Stimulated activated CD4-positive, alpha-beta T cell treated with anti-CD3 and anti-CD28 coated beads, Interleukin-2, amount 100 ng/mL, for 24 hours (primary cell): ENCODE measurements at places on chromosomes 11 and 22.

DNA sequence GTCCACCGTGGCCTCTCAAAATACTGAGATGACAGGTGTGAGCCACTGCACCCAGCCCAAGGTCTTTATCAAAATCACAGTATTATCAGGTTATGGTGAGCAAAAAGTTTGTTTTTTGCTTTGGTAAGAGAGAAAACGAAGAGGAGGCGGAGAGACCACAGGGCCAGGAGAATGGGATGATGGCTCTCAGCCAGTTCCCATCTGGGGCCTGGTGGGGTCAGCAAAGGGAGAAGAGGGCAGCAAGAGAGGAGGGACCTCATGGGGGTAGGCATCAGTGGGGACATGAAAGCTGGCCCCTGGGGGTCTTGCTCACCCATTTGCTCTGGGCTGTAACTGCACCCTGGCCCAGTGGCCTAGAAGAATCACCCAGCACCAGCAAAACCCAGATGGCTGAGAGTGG, 190.2 kb downstream of the SHANK2 start:
- no peak for DNase-seq

GRCh38 chr11:35332524-35332923, 86.8 kb downstream of the SLC1A2 start:
- no peak for DNase-seq

DNA sequence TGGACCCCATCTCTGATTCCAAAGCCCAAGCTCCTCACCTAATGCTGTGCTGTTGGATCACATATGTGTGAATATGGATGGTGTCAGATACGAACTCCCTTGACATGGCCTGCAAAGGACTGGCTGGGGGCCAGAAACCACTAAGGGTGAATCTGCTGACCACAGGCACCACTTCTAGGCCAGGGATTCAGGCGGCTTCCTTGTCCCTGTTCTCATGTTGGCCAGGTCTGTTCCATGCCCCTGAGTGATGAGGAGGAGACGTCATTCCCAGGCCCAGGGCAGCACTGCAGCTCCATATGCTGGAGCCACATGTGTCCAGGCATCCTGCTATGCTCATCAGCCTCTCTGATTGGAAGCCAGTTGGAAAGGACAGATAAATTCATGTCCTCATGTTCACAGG, 130.0 kb upstream of the BDNF start:
- no peak for DNase-seq

DNA sequence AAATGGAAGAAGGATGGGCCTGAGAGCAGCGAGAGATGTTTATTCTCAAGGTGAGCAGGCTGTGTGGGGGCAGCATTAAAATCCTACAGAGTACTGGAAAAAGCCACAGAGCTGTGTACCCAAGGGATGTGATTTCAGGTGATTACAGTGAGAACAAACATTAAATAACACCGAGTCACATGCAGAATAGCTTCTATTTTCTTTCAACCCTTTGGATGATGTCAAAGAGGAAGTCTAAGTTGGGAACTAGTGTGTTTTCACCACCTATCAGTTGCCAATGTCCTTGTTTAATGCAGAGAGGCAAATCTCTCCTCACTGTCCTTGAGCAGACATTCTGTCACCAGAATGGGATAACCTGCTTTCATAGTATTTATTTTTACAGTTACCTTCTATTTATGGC, 379.6 kb upstream of the NARS2 start:
- DNase-seq: no peak

DNA sequence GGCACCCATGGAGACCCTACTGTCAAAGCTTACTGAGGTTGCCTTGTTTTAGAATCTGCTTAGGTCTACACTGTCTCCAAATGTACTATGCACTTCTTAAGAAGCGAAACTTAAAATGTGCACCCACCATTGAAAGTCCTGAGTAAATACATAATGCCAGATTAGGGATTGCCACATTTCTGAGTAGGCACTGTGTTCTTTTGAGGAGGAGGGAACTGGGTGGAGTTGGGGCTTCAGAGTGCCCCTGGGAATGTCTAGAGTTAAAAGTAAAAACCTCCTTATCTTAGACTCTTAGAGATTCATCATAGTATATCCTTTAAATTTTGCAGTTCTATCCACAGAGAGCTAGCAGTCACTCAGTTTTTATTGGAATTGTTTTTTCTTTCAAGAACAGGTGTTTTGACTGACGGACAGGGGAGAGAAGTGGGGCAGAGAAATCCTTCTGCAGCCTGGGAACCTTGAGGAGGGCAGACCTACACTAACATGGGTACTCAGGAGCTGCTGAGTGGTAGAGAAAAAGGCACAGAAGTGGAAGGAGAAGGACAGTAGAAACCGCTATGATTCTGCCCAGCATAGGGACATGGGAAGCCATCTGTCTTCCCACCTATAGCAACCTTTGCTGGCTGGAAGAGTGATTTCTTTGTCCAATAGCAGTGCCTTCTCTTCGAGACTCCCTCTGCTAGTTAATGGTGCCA, 33.4 kb upstream of the MICAL2 start:
- DNase-seq: no peak

- no peak for DNase-seq
These were observed 58.6 kb downstream of the CABIN1 start for GRCh38 chr22:24069721-24070120.

DNA sequence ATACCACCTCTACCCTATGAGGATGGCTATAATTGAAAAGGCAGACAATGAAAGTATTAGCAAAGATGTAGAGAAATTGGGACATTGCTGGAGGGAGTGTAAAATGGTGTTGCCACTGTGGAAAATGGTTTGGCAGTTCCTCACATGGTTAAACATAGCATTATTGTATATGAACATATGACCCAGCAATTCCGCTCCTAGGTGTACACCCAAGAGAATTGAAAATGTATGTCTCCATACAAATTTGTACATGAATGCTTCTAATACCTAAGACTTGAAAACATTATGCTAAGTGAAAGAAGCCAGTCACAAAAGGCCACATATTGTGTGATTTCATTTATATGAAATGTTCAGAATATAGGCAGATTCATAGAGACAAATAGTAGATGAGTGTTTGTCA, 10.0 kb downstream of the SLCO2B1 start:
- no peak for DNase-seq

GRCh38 chr11:69442807-69443137, 38.7 kb upstream of the LINC01488 start:
- no peak for DNase-seq

DNA sequence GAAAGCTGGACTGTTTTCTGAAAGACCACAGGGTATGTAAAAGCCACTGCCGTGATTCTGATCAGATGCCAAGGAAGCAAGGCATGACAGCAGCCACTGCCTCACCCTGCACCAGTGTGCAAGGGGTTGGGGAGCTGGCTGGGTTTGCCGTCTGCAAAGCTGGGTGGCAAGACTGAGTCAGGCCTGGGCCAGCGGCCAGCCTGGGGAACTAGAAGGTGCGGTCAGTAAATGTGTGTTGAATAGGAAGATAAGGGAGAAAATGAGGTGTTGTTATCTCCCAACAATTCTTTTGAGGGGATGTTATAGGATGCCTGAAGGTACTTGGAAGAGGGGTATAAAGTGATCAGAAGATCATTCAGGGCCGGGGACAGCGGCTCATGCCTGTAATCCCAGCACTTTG, 8.0 kb downstream of the VSTM5 start:
- no peak for DNase-seq

DNA sequence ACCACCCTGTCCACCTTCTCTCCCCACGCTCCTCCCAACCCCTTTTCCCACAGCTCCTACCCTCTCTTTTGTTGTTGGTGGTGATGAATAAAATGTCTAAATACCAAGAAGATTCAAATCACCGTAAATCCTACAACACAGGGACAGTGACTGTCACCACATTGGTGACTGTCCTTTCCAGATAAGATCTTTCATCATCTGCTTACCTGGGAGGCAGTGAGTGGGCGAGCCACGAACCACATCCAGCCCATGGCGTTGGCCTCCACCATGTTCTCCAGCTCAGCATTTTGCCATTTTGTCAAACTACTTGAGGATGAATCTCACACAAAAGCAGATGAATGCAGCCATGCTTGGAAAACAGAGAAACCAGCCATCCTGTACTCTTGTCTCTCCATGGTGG, 6.7 kb upstream of the CYTH4 start:
- peak; percentile 43 for DNase-seq

DNA sequence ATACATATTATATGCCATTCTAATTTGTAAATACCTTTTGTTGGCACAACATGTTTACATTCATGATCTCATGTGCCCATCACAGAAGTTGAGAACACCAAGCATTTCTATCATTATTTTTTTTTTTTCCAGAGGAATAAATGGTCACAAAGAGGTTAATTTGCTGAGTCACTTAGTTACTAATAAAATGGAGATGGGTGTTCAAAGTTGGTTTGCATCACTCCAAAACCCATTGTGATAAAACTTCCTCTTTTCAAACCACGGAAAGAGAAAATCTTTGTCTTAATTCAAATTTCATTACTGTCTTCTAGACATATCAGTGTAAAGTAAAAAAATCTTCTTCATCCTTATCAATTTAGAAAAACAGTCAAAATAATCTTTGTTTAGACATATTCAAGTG, 636.8 kb upstream of the CCDC179 start:
- DNase-seq: no peak

- no peak for DNase-seq
These were observed 1.1 kb upstream of the DBX1 start for GRCh38 chr11:20161230-20161918.

DNA sequence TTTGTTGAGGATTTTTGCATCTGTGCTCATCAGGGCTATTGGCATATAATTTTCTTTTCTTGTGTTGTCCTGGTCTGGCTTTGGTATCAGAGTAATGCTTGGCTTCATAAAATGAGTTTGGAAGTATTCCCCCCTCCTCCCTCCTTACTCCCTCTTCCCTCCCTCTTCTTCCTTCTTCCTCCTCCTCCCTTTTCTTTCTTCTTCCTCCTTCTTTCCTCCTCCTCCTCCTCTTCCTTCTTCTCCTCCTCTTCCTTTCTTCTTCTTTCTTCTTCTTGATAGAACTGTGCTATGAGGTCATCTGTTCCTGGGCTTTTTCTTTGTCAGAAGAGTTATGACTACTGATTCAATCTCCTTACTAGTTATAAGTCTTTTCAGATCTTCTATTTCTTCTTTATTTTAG, 10.1 kb downstream of the BIRC2 start:
- DNase-seq: no peak

DNA sequence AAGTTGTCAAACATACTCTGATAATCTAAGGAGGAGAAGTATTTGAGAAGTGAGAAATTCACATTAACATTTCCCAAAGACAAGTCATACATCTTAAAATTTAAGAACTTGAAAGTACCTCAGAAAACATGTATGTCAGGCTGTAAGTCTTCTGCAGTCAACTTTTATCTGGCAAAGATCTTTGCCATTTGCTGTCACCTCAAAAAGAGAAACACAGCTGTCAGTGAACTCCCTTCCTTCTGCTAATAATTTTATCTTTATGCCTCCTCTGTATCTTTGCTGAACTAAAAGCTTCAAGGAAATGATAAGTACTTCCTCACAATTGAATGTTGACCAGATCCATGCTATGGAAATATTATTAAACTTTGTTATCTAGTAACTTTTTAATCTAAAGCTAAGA, 18.7 kb downstream of the TTC17 start:
- DNase-seq: no peak

GRCh38 chr11:116687458-116688201, 85.2 kb downstream of the BUD13 start:
- DNase-seq: no peak

DNA sequence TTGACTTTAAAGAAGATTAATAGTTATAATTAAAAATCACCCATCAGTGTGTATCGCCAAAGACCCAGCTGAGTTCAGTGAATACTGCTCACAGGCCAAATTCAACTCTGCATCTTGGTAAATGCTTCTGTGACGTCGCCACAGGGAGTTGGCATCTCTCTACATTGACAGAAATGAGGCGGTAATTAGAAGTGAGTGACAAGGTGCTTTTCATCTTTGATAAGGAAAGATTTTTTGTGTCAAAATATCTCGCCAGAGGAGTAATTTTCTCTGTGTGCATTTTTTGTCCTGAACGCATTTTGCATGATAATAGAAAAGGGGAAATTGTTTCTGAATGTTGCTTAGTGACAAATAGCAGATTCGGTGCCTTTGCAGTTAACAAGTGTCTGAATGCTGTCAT, 345.8 kb downstream of the CNTN5 start:
- DNase-seq: no peak

DNA sequence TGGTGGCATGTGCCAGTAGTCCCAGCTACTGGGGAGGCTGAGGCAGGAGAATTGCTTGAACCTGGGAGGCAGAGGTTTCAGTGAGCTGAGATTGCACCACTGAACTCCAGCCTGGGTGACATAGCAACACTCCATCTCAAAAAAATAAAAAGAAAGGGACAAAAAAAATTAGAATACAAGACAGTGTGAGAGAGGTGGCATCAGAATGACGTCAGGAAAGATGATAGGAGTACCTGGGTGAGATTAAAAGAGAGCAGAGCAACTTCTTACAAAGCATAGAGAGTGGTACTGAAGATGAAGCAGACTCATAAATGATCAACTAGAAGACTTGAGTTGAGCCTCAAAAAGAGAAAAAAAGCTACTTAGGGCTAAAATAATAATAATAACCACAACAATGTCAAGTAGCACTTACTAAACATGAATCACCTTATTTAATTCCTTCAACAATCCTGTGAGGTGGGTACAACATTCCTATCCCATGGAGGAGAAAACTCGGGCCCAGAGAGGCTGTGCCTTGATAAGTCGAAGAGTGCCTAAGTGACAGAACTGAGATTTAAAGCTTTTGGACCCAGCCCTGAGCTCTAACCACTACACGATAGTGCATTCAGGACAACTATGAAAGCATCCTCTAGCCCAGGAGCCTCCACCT, 5.2 kb upstream of the SLN start:
- no peak for DNase-seq
